ENCODE measurements at places on chromosomes 6 and 20.
A peak's percentile ranks its signal among the peaks of the same experiment; 100 is the strongest.

DNA sequence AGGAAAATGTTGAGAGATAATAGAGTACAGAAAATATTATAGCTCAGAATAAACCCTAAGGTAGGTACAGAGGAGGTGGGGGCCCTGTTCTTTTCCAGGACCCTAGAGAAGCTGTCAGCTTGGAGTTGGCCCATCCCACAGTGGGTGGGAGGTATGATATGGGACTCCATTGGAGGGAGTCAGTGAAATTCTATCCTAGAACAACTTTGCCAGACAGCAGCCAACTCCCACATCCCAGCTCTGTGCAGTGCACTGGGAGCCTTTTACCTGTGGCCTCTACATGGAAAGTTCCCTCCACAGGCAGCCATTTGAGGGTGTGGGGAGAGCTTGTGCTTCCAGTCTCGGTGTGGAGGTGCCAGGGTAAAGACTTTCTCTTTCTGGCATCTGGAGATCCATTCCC is 36.8 kb upstream of the CLIC5 start:
- DNase-seq = no peak

DNA sequence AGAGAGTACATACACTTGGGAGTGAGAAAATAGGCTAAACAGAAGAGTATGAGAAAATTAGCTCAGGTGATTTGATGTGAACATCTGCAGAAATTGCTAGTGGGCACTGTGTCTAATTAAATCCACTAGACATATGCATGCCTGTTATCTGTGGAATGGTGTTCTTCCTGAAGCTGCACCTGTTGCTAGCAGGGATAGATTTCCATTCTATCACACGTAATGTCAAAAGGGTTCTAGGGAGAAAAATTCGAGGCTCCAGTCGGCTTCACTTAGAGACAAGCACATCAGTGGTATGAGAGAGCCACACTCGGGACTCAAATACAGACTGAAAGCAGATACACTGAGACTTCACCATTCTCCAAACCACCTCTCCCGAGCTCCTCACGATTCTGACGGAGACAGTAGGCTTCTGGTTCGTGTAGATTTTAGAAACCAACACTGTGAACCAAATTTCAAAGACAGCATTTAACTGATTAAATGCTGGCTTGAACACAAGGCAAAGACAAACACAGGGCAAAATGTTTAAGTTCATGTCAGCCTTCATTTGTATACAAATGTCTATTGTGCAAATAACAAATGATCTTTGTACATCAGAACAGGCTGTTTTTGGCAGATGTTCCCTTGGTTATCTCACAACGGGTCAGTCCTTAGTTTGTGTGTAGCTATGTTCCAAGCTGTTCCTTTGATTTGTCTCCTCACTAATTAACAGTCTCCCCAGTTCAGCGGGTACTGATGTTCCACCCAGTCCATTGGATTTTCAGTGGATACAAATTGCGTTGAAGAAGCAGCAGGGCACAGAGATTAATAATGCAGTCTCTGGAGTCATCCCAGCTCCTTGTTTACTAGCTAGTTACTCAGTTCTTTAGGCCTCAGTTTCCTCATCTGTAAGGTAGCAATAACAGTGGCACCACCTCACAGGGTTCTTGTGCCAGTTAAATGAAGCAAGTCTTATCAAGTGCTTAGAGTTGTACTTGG is 131.0 kb upstream of the IFNGR1 start:
- DNase-seq = no peak

DNA sequence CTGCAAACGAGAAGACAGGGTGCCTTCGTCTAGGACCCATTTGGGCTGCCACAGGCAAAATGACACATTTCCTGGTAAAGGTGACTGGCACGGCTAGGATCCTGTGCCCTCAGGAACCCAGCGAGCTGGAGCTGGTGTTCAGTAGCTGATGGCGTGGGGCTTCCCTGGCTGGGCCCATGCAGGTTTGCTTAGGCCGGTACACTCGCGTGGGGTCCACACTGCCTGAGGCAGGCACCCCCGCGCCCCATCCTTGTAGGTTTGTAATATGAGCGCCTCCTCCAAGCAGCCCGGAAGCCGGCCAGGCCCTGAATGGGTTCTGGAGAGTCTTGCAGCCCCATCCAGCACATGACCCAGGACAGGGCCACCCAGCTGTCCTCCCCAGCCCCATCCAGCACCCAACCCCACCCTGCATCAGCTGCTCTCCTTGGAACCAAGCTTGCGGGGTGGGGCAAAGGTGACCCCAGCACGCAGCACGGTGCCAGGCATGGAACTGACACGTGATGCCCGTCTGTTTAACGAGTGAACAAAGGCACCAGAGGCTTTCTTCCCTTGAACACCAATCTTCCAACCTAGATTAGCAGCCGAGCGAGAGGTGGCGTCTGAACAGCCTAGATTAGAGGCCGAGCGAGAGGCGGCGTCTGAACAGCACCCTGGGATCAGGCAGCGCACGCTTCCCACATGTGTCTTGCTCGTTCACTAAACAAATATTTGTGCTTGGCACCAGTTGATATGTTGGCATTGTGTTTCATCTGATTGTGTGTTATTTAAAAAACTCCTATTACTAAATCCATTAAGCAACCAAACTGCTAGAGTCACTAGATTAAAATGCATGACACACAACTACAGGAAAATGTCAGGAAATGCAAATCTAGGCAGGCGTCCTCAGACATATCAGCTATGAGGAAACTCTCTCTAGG is 112.1 kb downstream of the DLL1 start:
- DNase-seq = no peak

DNA sequence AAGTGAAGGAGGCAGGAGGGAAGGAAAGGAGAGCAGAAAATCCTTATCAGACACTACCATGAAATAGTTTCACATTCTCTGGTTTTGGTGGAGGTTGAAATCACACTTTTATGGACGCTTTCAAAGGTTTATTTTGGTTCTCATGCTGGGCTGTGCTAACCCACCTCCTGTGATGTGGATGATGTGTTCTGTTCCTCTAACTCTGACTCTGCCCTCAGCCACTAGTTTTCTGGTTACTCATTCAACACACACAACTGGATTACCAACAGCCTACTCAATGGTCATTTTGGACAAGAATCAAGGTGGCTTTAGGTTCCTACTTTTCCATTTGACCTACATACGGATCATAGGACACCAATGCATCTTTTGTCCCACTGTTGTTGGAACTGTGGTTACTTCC is 522.1 kb upstream of the BTBD3 start:
- no peak for DNase-seq

- DNase-seq = no peak
Observed at GRCh38 chr6:54353975-54354374, 45.7 kb downstream of the TINAG start.

DNA sequence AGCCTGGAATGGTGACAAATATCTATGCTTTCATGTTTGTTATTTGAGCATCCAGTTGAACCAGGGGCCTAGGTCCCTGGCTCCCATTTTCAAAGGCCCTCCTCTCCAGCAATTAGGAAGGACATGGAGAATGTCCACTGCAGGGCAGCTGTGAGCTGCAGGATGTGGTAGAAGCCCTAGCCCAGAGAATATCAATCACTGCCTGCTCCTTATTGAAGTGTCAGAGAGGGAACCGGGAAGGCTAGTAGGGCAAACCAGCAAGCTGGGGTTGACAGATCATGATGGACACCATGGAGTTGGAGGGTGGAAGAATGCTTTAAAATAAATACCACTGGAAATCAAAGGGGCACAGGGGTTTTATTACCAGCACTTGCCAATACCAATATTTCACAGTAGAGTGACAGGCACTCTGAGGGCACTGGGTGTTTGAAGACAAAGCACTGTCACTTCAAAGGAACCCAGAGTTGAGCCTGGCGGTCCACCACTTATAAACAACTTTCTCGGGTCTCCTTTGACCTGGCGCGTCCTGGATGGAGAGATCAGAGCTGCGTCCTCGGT is 47.7 kb downstream of the ZNF831 start:
- DNase-seq = no peak

DNA sequence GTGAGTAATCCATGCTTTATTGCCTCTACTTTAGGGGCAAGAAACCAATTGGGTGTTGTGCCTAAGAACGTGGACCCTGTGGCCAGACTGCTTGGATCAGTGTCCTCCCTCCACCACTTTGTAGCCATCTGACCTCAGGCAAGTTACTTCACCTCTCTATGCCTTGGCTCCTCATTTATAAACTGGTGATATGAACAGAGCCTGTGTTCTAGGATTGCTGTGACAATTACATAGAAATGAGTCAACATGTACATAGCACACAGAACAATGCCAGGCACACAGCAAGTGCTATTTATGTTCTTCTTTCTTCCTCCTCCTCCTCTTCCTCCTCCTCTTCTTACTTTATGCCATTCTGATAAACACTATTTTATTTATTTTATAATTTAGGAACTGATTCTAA is 339.4 kb downstream of the CD83 start:
- no peak for DNase-seq

GRCh38 chr20:10672624-10673127 is 1.1 kb downstream of the JAG1 start:
- DNase-seq = peak; percentile 20

DNA sequence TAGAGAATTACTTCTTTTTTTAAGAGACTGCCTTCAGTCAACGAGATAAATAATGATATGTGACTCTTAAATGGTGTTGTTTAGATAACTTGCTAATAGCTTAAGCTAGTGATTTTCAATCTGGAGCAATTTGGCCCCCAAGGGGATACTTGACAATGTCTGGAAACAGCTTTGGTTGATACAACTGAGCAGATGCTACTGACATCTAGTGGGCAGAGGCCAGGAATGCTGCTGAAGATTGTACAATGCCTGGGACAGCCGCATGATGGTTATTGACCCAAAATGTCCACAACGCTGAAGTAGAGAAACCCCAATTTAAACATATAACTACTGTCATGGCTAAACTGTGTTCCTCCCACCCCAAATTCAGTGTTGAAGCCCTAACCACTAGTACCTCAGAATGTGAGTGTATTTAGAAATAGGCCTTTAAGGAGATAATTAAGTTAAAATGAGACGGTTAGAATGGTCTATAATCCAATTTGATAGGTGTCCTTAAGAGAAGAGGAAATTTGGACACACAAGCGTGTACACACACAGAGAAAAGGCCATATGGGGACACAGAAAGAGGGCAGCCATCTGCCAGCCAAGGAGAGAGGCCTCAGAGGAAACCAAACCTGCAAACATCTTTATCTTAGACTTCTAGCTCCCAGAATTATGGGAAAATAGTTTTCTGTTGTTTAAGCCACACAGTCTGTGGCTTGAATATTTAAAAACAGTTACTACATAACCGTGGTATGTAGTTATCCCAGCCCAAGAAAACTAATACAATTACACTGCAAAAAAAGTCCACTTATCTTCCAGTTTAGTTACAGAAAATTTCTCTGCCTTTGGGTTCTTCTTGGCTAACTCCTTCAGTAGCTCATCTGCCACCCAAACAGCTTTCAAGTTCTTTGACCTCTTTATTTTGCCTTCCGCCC is 22.2 kb downstream of the RWDD2A start:
- DNase-seq = peak; percentile 71

- no peak for DNase-seq
Observed at GRCh38 chr6:53723331-53723730, 57.8 kb upstream of the KLHL31 start.

DNA sequence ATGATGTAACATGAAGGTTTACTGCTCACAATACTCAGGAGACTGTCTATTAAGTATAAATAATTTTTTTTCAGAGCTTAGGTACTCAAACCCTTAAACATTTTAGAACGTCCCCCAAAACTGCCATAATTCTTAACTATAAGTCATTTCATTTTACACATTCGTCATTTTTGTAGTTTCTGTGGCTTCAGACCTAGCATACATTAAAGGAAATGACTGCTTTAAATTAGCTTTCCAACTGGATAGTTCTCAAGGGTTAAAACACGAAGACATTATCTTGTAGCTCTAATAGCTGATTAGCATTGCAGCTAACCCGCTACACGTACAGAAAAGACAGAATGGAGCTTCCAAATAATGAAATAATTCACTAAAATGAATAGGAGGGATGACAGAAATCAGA is 24.9 kb upstream of the PLN start:
- DNase-seq = no peak

GRCh38 chr6:17431581-17431980 is 38.2 kb downstream of the CAP2 start:
- DNase-seq = no peak

DNA sequence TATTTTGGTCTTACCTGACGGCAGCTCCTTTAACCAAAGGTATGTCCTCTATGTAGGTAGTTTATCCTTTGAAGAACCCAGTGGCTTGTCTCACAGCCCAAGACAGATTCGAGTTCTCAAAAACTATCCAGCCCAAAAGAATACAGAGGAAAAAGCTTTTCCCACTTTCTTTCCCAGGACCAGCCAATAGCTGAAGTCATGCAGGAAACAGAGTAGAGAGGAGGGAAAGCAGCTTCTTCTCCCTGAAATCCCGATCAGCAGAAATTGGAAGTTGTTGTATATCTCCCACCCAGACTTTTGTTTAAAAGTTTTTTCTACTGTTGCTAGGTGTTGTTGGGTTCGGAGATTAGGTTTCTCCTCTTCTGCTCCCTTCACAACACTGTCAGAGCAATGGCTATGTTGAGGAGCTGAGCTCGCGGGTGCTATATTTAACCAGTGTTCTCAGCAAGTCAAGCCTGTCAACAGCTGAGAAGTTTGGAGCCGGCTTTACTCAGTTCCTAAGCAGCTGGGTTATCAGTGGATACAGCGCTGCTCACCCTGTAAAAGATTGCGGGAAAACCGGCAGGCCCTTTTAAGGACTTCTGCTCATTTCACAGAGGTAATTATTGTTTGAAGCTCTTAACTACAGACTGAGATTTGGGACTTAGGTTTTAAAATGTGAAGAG is at the start of gene FILIP1:
Gene FILIP1 (minus strand): TSS at position 401 of the 665 bp plus-strand sequence. CDS start 78,828 bp downstream, outside the sequence.
- DNase-seq = no peak

- no peak for DNase-seq
Observed at GRCh38 chr6:24823185-24823584, 24.5 kb upstream of the ARMH2 start.

DNA sequence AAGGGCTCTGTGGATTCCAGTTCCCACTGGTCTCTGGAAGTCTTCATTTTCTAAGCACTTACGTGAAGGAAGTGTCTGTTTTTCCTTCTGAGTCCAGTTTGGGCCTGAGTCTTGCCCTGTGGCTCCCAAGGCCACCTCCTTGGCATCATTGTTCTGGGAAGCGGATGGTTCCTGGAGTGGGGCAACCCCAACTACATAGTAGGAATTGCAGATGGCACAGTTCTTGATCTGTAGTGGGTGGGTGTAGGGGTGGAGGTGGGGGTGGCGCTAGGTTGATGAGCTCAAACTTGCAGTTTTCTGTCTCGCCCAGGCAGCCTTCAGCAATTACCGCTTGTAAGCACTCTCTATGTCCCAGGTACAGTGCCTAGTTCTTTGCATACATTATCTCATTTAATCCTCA is 7.2 kb upstream of the FERMT1 start:
- DNase-seq = no peak

- DNase-seq = no peak
Observed at GRCh38 chr20:33549229-33549999, 59.5 kb downstream of the CBFA2T2 start.

DNA sequence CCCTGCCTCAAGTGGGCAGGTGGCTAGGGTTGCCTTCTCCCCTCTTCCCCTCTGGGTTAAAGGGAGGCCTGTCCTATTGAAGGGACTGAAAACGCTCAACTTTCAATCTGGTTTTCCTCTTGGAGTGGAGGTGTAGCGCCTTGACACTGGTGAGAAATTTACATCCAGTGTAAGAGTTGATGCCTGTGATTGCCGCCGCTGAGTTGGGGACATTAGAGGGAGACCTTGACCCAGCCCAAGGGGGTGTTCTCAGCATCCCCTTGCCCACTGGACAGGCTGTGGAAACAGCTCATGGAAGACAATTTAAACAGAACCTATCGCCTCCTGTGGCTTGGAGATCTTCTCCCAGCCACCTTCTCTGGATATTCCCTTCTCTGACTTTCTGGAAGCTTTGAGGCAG is 61.6 kb downstream of the SLC24A3 start:
- DNase-seq = no peak

- DNase-seq = peak; percentile 53
Observed at GRCh38 chr20:23889775-23890187, 10.2 kb upstream of the CST5 start.

GRCh38 chr6:65671922-65672321 is 35.1 kb downstream of the EYS start:
- no peak for DNase-seq

Measured in CD4-positive, alpha-beta T cell treated with Interleukin-4 for 4 hours (primary cell).